ENCODE measurements at places on chromosomes 4 and X.

GRCh38 chrX:39331082-39331704 is 529.9 kb downstream of the MID1IP1 start:
- H3K4me1 ChIP-seq = peaks cover 4% of the 10 kb centered on the region
- no peak overlapping the region for H3K4me3 ChIP-seq
- DNase-seq = no peak

DNA sequence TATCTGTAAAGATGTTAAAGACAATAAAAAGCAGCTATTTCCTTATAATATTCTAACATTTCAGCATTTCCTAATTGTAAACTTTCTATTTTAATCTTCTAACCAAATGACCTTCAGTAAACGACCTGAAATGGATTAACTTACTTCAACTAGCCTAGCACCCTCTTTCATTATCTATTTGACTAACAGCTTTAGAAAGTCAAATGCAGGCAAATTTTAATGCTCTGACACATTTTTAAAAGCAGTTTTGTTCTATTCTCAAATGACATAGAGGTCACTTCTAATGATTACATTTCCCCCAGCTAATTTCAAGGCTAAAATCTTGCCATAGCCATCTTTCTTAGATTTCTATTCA is 41.9 kb downstream of the SLC7A11 start:
- no peak overlapping the region for H3K27ac ChIP-seq
- no peaks in the 10 kb centered on the region for H3K4me1 ChIP-seq
- no peaks in the 10 kb centered on the region for H3K27me3 ChIP-seq
- H3K4me3 ChIP-seq = no peak overlapping the region
- DNase-seq = no peak
- H3K36me3 ChIP-seq = no peaks in the 10 kb centered on the region

DNA sequence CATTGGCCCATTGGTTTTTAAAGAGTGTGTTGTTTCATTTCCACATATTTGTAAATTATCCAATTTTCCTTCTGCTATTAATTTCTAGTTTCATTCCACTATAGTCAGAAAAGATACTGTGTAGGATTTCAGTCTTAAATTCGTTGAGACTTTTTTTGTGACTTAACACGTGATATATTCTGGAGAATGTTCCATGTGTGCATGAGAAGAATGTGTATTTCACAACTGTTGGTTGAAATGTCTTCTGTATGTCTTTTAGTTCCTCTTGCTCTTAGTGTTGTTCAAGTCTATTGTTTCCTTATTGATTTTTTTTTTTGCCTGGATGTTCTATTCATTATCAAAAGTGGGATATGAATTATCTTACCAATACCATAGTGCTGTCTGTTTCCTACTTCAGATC is 606.9 kb downstream of the RPA4 start:
- no peaks in the 10 kb centered on the region for H3K4me1 ChIP-seq
- no peak for DNase-seq
- no peaks in the 10 kb centered on the region for H3K36me3 ChIP-seq
- H3K27me3 ChIP-seq = peaks cover 2% of the 10 kb centered on the region
- no peak overlapping the region for H3K27ac ChIP-seq
- no peak overlapping the region for H3K4me3 ChIP-seq

DNA sequence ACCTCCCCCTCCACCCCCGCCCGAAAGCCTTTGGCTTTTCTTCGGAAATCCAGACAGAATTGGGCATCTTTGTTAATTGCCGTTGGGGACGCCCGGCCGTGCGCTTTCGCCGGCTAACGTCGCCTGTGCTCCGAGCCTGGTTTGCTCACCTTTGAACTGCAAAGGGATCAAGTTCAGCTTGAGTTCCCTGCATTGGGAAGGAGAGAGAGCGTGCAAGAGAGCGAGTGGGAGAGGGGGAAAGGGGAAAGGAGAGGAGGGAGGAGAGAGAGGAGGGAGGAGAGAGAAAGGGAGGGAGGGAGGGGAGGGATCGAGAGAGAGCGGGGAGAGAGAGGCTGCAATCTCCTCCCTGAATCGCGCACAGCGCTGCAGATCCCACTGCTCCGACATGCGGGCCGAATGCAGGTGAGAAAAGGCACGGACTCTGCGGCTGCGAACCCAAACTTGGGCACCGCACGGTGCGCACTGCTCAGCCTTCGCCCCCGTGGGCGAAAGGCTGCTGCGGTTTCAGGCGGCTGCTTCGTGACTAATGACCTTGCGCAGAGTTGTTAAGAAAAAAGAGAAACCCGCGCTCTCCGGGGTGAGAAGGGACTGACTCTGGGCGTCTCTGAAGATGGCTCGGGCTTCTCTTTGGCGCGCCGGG is at the start of gene PCDH7:
Gene PCDH7, plus strand, starts transcription at position 349 of the 640 bp plus-strand sequence. CDS start 1,054 bp downstream, outside the sequence.
- H3K4me1 ChIP-seq = peaks cover 19% of the 10 kb centered on the region

DNA sequence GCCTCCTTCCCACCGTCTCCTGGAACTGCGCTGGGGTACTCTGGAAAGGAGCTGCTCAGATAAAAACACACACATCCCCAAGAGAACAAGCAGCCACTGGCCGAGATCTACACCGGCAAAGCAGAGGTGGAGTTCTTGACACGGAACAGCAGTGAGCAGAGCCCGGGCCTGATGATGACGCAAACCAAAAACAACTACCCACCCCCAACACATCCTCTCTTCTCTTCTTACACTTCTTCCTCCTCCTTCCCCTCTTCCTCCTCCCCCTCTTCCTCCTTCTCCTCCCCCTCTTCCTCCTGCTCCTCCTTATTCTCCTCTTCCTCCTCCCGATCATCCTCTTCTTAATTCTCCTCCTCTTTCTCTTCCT is 4.6 kb downstream of the PNMA5 start:
- H3K36me3 ChIP-seq = no peaks in the 10 kb centered on the region
- peak; percentile 41 for DNase-seq
- no peak overlapping the region for H3K27ac ChIP-seq
- no peaks in the 10 kb centered on the region for H3K4me1 ChIP-seq

- DNase-seq = no peak
- H3K4me3 ChIP-seq = no peak overlapping the region
- H3K36me3 ChIP-seq = no peaks in the 10 kb centered on the region
- no peaks in the 10 kb centered on the region for H3K4me1 ChIP-seq
- H3K27me3 ChIP-seq = no peaks in the 10 kb centered on the region
- no peak overlapping the region for H3K27ac ChIP-seq
Measured at GRCh38 chr4:72613959-72614358, 44.9 kb upstream of the ADAMTS3 start.

- DNase-seq = peak; percentile 84
- H3K4me3 ChIP-seq = no peak overlapping the region
- H3K4me1 ChIP-seq = no peaks in the 10 kb centered on the region
- no peak overlapping the region for H3K27ac ChIP-seq
- H3K36me3 ChIP-seq = no peaks in the 10 kb centered on the region
- H3K27me3 ChIP-seq = peaks cover 3% of the 10 kb centered on the region
Measured at GRCh38 chrX:105565856-105566255, 256.5 kb upstream of the NRK start.

DNA sequence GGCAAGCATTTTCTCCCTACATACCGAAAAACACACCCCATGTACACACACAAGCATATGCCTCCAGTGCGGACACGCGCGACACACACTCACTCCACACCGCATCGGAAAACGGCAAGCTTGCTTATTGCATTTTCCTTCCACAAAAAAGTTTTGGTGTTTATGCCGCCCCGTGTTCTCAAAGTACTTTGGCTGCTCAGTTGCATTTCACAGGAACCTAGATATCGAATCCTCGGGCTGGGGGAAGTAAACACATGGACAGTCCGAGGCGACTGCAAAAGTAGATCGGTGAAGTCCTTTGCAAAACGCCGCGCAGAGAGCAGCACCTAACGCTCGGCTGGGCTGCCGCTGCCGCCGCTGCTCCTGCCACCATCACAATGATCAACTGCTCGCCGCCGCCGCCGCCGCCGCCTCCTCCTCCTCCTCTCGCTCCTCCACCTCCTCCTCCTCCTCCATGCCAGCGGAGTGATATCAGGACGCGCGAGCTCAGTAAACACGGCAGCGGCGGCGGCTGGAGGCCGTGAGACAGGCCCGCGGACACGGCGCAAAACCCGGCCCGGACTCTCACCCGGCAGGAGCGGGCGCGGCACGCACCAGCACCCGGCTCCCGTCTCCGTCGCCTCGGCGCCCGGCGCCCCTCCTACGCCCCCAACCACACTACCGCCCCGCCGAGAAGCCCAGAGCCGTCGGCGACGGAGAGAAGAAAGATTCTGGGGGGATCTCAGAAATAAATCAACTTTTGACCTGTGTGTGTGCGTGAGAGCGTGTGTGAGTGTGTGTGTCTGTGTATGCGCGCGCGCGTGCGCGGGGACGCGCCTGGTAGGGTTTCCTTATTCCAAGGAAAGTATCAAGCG is at the start of gene MAML3:
Gene MAML3, minus strand, starts transcription at position 467 of the 854 bp plus-strand sequence. CDS start 857 bp downstream, outside the sequence.
- H3K4me3 ChIP-seq = peak within 1 kb of the TSS; percentile 85
- DNase-seq = peak; percentile 98
- no peaks in the 10 kb centered on the region for H3K27me3 ChIP-seq
- H3K4me1 ChIP-seq = peaks cover 11% of the 10 kb centered on the region
- peak within 1 kb of the TSS; percentile 98 for H3K27ac ChIP-seq
- no peaks in the 10 kb centered on the region for H3K36me3 ChIP-seq

DNA sequence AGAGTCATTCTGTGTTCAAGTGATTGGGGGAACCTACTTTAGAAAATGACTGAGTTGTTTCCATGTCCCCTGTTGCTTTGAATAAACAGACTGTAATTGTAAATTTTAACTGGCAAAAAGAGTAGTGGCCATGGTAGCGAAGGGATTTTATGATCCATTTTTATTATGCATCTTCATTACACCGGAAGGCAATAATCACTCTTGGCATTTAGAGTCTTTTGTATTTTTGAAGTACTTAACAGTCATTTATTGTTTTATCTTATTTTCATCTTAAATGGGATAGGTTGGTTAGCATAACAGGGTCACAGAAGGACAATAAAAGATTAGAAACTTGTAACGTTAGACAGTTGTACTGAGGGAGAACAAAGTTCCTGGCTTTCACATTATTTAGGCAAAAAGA is 11.0 kb upstream of the OTC start:
- H3K27ac ChIP-seq = no peak overlapping the region
- no peaks in the 10 kb centered on the region for H3K4me1 ChIP-seq

DNA sequence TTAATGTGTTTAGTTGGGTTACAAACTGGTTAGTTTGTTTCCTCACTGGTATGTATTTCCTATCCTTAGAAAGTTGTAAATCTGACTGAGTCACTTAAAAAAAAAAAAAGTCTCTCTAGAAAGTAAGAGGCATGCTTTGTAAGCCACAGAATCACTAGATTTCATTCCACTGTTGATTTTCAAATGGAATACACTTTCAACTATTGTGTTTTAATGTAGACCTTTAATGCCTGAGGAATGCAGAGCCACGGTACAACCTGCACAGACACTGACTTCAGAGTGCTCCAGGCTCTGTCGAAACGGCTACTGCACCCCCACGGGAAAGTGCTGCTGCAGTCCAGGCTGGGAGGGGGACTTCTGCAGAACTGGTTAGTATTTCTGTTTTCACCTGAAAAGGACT is 88.6 kb downstream of the HHIP start:
- H3K27me3 ChIP-seq = no peaks in the 10 kb centered on the region
- H3K4me1 ChIP-seq = no peaks in the 10 kb centered on the region
- DNase-seq = no peak
- H3K36me3 ChIP-seq = no peaks in the 10 kb centered on the region

GRCh38 chr4:14857981-14858380 is 144.3 kb upstream of the CPEB2 start:
- no peaks in the 10 kb centered on the region for H3K27me3 ChIP-seq
- DNase-seq = no peak
- no peak overlapping the region for H3K4me3 ChIP-seq
- peaks cover 6% of the 10 kb centered on the region for H3K4me1 ChIP-seq
- no peak overlapping the region for H3K27ac ChIP-seq

- DNase-seq = no peak
- peaks cover 6% of the 10 kb centered on the region for H3K36me3 ChIP-seq
- H3K4me3 ChIP-seq = no peak overlapping the region
- no peaks in the 10 kb centered on the region for H3K4me1 ChIP-seq
- H3K27ac ChIP-seq = no peak overlapping the region
Measured at GRCh38 chr4:147543034-147543433, 62.1 kb downstream of the EDNRA start.

- DNase-seq = no peak
- peaks cover 4% of the 10 kb centered on the region for H3K4me1 ChIP-seq
- H3K27me3 ChIP-seq = no peaks in the 10 kb centered on the region
Measured at GRCh38 chr4:85748654-85749053, 273.7 kb downstream of the ARHGAP24 start.

DNA sequence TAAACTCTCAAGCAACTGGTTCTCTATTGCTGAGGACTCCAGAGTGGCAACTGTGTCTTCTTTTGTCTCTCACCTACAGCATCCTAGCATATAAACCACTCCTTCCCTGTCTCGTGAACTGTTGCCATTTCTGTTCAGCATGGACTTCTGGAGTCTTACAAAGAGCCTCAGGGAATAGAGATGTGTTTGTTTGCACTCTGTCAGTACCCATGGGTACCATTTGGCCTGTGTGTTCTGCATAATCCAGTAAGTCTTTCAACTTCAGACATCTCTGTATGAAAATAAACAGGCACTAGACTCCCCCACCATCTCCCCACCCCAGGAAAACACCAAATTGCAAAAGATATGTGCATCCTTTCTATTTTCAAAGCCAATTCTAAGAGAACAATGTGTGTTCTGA is 1351.6 kb upstream of the PABPC4L start:
- no peak overlapping the region for H3K4me3 ChIP-seq
- H3K36me3 ChIP-seq = no peaks in the 10 kb centered on the region
- no peak for DNase-seq
- H3K27ac ChIP-seq = no peak overlapping the region
- no peaks in the 10 kb centered on the region for H3K27me3 ChIP-seq

- H3K36me3 ChIP-seq = no peaks in the 10 kb centered on the region
- H3K4me3 ChIP-seq = no peak overlapping the region
- no peaks in the 10 kb centered on the region for H3K4me1 ChIP-seq
- DNase-seq = peak; percentile 63
- H3K27me3 ChIP-seq = no peaks in the 10 kb centered on the region
Measured at GRCh38 chr4:104966349-104967033, 180.2 kb upstream of the TET2 start.

GRCh38 chrX:13911586-13911985 is 94.7 kb upstream of the GPM6B start:
- H3K4me1 ChIP-seq = no peaks in the 10 kb centered on the region
- no peak overlapping the region for H3K4me3 ChIP-seq
- H3K27ac ChIP-seq = peak overlapping the region; percentile 29
- H3K27me3 ChIP-seq = peaks cover 18% of the 10 kb centered on the region

GRCh38 chr4:89995814-89996213 is 101.2 kb downstream of the MMRN1 start:
- no peaks in the 10 kb centered on the region for H3K4me1 ChIP-seq
- DNase-seq = no peak
- no peak overlapping the region for H3K4me3 ChIP-seq
- H3K36me3 ChIP-seq = no peaks in the 10 kb centered on the region
- H3K27me3 ChIP-seq = no peaks in the 10 kb centered on the region

DNA sequence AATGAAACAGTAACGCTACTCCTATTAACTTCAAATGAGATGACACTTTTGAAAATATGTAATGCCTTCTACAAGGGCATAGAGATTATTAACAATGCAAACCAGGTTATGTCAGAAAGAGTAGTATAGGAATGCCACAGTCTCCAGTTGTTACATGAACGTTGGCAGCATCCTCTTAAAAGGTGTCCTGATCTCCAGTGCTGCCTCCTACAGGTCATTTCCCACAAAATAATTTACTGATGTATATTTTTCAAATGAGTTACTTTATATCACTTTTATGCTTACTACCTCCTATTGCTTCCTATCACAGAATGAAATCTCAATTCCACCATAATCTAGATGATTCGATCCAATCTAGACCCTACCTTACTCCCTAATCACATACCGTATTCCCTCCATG is 195.2 kb upstream of the EPHA5 start:
- DNase-seq = no peak
- H3K4me3 ChIP-seq = no peak overlapping the region
- H3K36me3 ChIP-seq = no peaks in the 10 kb centered on the region
- H3K27me3 ChIP-seq = no peaks in the 10 kb centered on the region

Data from muscle of leg (tissue), 16 donors.